Heart right ventricle (tissue), 16 donors: ENCODE measurements at places on chromosomes 16 and 17. TPM values are rescaled to one million over a fixed set of nuclear protein-coding genes. Genes with fewer than 3 reads are reported as not detected.

Gene LRRC37B
- 3.8 TPM for total RNA-seq

GRCh38 chr17:72150632-72151460 is 30.0 kb downstream of the SOX9 start:
- no peak for DNase-seq

Gene ZNRF1
- total RNA-seq = 30.8 TPM

DNA sequence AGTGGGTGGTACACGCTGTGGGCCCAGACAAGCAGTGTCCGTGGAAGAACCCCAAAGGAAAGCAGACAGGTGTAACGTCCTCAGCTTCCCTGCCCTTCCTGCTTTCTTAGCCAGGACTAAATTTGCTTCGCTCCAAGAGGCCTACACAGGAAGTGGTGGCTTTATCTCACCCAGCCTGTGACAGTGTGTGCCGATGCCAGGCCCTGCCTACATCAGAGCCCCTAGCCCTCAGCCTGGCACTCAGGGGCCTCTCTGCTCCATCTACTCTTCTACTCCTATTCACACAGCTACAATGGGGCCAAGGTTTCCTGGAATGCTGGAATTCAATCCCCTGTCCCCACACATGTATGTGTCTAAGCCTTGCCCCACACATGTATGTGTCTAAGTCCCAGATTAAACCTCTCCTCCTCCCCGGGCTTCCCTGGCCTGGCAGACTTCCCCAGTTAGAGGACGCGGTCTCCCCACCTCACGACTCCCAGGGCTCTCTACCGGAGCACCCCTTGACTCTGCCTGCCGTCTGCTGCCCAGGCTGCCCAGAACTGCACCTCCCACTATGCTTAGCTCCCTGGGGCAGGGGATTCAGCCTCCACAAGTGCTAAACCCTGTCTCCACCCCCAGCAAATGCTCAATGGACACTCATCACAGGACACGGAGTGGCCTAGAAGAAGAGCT is 8.2 kb downstream of the PGAP3 start:
- no peak for DNase-seq

Gene TP53TG3
- total RNA-seq = not detected

GRCh38 chr17:79355165-79355564 is 255.7 kb downstream of the RBFOX3 start:
- DNase-seq = no peak

Gene CD79B
- total RNA-seq = 7.8 TPM

- DNase-seq = no peak
Observed at GRCh38 chr17:9792181-9792840, 919 bp upstream of the DHRS7C start.

GRCh38 chr16:75103994-75104393 is 12.6 kb downstream of the LDHD start:
- DNase-seq = no peak

- DNase-seq = no peak
Observed at GRCh38 chr16:3740186-3740585, 22.9 kb upstream of the TRAP1 start.

- no peak for DNase-seq
Observed at GRCh38 chr16:4976611-4977145, 18.5 kb downstream of the SEC14L5 start.

DNA sequence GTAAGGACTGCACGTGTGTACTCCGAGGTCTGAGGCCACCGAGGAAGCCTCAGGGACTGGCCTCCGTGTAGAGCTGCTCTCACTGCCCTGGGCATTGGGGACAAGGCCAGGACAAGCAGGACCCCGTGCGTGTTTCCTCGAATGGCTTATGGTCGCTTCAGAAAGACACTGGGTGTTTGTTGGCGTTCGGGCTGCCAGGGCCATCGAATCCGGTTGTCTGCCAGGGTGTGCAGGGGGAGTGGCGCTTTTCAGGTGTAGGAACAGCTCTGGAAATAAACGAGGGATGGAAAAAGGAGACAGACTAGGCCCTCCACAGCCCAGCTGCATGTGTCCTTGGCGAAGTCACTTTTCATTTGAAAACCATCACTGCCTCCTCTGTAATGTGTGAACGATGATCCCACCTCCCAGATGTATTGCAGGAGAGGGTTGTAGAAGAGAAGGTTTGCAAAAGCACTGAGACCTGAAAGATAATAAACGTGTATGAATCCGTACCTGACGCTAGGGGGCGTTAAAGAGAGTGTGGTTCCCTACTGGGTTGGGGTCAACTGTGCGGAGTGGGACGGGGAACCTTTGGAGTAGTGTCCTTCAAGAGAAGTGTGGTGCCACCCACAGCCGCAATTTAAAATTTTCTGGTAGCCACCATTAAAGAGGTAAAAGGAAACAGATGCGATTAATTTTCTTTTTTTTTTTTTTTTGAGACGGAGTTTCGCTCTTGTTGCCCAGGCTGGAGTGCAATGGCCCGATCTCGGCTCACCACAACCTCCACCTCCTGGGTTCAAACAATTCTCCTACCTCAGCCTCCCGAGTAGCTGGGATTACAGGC is 2.1 kb upstream of the ZSCAN10 start:
- DNase-seq = no peak

Gene ITGB3
- total RNA-seq = 3.2 TPM

GRCh38 chr17:60330731-60331130 is 61.2 kb downstream of the USP32 start:
- no peak for DNase-seq

DNA sequence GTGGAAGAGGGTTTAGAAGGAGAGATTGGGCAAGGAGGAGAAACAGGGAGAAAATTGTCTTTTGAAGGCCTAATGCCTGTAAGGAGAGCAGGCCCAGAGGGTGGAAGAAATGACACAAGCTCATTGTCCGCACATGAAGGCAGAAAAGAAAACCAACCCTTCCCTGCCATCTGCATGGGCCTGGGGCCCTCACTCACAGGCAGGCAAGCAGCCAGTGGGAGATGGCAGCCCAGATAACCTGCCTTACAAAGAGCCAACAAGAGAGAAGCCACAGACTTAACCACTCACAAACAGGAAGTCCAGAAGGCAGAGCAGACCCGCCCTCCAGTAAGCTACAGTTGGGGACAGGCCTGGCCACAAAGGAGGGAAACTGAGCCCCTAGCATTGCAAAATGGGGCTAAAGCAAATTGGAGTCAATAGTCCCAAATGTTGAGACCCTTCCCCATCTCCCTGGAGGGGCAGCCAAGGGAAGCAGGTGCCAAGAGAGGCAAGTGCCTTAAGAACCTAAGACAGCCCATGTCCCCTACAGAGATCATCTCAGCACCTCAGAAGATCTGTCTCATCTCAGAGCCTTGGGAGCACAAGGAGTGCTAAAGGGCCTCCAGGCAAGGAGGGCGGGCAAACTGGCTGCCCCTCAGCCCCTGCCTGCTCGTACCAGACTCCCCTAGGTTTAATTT is 7.3 kb upstream of the TSPOAP1 start:
- no peak for DNase-seq

DNA sequence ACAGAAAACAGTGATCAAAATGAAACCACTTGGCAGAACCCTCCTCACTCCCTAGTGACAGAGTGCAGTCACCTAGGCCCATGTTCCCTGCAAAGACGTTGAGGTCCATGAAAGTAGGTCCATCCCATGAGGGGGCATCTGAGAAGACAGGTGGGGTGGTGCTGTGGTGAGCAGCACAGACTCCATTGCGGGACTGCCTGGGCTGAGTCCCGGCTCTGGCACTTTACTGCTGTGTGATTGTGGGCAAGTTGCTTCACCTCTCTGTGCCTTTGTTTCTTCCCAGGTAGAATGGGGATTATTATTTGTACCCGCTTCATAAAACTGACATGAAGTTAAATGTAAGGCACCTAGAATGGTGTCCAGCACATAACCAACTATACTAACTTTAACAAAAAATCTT is 23.5 kb upstream of the RHOT1 start:
- DNase-seq = no peak

DNA sequence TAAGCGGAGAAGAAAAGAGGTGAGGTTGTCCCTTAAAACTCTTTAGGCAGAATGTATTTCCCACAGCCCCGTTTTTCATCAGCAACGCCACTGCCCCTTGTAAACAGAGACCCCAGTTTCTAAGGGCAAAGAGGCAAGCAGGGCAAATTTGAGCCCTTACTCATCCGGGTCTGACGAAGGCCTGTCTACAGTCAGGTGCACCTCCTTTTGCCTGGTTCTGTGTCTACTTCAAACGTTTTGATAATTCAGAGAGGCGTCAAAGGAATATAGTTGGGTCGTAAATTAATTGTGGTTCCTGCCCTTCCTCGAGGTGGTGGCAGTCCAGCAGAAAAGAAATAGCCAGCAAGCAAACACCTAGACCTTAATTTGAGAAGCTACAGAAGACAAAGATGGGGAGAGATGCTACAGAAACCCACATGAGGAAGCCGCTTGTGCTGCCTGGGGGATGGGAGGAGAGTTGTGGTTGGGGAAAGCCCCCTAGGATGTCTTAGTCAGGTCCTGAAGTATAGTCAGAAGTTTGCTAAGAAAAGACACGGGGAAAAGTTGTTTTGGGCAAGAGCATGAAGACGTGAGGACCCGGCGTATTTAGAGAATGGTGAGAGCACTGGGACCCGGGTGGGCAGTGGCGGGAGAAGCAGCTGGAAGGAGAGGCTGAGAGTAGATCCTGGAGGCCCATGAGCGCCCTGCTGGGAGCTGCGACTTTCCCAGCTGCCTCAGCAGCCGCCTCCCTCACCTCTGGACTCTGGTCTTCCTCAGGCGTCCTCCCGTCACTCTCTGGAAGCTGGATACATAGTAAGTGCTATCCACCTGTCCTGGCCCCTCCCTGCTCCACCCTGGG is 2.4 kb downstream of the FBRS start:
- DNase-seq = no peak

- DNase-seq = no peak
Observed at GRCh38 chr16:83794860-83795554, 12.8 kb upstream of the HSBP1 start.

Gene CCL17
- not detected for total RNA-seq

GRCh38 chr17:3907483-3908216 is 8.6 kb downstream of the P2RX1 start:
- no peak for DNase-seq

GRCh38 chr17:38440614-38441397 is 12.5 kb downstream of the ARHGAP23 start:
- peak; percentile 63 for DNase-seq

- no peak for DNase-seq
Observed at GRCh38 chr17:80779961-80780380, 211.7 kb upstream of the CHMP6 start.

Gene GTF3C1
- 83.9 TPM for total RNA-seq

DNA sequence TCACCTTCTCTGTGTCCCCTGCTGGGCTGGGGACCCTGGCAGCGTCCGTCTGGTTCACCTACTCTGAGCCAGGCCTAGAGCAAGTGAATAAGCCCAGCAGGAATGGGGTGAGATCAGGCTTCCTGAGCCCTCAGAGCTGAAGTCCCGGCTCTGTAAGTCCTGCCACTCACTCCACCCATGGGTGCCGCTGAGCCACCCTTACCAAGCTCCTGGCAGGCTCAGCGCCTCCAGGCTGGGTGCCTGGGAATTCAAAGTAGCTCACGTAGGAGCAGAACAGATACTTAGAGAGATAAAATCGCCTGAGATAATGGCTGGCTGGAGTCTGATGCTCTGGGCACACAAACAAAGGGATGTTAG is 9.8 kb upstream of the LASP1NB start:
- no peak for DNase-seq

Gene TSNAXIP1
- 0.37 TPM for total RNA-seq

Gene TMC7
- total RNA-seq = 1.3 TPM

Gene PHOSPHO1
- total RNA-seq = 0.22 TPM

Gene CDH3
- 0.71 TPM for total RNA-seq

DNA sequence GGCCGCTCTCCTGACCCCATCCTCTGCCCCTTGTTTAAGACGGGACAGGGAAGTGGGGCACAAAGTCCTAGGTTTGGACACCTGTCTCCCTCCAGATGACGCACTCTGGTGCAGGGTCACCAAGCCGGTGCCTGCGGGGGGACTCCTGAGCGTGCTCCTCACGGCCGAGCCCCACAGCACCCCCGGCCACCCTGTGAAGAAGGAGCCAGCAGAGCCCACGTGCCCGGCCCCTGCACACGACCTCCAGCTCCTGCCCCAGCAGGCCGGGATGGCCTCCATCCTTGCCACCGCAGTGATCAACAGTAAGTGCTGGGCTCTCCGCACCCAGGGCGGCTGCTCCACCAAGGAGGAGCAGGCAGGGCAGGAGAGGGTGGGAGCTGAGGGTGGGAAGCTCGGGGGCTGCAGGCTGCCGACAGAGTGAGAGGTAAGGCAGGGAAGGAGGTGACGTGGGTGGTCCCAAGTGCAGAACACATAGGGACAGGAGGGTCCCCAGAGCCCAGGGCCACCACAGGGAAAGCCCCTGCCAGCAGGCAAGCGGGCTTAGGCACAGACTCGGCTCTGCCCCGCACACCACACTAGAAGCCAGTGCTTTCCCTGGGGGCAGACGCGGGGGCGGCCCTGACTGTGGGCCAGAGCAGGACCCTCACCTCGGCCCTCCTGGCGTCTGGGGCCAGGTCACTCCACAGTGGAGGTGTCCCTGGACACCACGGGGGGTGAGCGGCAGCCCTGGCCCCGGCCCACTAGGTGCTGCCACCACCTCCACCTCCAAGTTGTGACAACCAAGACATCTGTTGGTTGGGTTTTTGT is 42.1 kb upstream of the ZC3H18 start:
- DNase-seq = no peak

GRCh38 chr17:80087346-80088265 is 13.8 kb upstream of the GAA start:
- DNase-seq = no peak

DNA sequence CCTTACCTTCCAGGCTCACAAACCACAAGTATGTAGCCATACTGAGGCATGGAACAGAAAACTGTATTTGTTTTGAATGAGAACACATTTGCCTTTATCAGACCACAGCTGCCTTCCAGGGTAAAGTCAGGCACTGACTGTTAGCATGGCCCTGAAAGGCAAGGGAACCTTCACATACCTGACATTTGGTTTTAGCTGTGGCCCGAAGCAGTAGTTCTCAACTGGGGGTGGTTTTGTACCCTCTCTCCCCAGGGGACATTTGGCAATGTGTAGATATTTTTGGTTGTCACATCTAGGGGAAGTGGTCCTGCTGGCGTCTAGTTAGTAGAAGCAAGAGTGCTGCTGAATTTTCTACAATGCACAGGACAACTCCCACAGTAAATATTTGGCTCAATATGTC is 9.2 kb downstream of the HERPUD1 start:
- DNase-seq = no peak

DNA sequence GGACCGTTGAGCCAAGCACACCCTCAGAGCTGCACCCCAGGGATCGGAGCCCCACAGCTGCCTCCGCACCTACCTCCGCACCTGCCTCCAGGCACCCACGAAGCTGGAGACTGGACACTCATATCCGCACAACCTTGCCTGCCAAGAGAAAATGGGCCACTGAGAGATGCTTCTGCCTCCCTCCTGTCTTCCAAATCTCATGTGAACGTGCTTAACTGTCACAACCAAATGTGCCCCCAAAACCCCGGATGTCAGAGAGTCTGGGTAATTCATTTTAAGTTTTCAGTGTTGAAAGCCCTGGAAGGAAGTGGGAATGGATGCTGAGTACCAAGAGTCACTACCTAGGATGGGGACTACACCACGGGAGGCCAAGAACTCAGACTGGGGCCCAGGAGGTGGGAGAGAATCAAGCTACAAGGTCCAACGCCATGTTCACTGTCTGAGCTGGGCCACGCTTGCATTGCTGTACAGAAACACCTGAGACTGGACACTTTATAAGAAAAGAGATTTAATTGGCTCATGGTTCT is 49.5 kb upstream of the MEAK7 start:
- DNase-seq = no peak
